ENCODE measurements at places on chromosomes 2 and 18.

DNA sequence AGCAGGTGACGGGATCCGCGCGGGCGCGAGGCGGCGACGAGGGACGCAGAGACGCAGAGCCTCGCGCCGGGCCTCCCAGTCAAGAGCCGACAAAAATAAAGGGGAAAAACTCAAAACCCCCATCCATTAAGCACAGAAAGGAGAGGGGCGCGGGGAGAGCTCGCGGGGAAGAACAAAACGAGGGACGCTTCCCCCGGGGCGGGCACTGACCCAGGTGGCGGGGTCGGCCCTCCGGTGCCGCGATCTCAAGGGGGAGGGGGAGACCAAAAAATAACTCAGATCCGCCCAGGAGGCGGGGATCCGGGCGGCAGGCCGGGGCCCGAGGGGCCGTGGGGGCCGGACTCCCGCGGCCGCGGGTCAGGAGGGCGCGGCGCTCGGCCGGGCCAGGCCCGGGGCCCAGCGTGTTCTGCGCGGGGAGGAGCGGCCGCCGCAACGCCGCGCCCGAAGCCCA, 597 bp downstream of the RNF103 start:
- DNase-seq, result peak; percentile 61

DNA sequence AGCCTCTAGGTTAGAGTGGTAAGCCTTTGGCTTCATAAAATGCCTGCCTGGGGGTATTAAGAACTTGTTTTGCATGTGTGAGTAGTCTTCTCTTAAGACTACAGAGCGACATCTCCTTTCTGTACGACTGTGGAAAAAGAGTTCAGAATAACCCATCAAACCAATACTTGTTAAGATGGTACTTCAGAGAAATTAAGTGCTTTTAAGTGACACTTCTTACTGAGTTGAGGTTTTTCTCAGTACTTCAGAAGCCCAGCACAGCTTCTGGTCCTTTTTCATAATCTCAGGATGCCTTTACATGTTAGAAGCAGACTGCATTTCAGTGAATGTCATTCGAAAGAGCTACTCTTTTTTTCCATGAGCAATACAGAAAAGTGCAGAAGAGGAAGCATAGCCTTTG, 10.8 kb downstream of the XRCC5 start:
- no peak for DNase-seq

DNA sequence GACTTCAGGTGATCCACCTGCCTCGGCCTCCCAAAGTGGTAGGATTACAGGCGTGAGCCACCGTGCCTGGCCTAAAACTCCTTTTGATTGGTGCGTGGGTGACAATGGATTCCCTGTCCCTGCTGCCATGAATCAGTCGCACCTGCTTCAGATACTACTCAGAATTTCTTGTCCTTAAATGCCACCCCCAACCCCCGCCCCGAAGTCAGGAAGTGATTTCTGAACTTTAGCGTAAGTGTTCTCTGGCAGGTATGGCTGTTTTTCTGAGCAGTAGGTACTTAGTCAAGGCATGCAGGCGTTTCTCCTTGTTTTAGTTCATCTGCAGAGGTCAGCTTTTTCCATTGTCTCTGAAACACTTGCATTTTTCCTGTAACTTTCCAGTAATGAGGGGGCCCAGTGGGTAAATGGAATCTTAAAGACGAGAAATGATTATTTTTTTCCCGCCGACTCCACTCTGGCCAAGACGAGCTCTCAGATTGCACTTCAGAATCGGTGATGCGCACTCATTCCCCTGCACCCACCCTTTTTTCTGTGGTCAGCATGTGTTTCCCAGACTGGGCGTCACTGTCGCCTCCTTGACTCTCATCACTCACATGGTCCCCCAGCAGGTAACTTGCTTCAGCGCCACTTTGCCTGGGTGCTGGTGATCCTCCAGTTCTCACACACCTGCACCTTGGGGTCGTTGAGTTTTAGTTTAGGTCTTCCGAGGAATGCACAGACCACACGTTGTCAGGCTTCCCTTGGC, 179.7 kb downstream of the GBX2 start:
- no peak for DNase-seq

DNA sequence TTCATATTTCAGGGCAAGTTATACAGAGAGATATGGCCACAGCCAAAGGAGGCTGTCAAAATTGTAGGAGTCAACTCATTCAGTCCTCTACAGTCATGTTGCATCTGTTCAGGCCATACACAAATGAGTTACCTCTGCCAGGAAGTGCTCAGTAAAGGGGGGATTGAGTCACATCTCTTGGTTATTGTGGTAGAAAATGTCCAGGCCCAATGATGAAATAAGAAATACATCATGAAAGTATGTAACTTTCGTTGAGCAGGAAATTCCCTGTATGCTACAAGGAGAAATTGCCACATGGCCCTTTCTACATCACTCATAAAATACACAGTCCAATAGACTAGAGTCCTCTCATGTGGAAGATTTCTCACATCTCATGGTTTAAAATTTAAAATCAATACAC, 103.9 kb upstream of the COL3A1 start:
- DNase-seq, result no peak

DNA sequence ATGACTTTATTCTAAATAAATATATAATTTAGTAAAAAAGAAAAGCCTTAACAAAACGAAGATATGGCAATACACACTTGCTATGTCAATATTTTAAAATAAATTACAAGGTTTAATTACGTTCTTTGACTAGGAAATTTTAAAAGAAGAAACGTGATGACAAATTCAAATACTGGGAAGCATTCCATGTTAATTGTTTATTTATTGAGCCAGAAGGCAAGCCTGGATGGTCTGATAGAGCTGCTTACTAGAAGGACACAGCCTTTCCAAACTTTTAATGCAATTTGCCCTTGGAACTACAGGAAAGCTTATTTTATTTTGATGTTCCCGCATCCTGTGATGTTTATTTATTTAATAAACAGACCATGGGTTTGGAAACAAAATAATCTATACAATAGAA, 33.4 kb upstream of the DSEL start:
- no peak for DNase-seq

Data from left hindlimb (tissue), 1 donor.